ENCODE measurements at places on chromosomes 16 and 17.

GRCh38 chr16:49529411-49530045, 155.9 kb downstream of the C16orf78 start:
- no peak for DNase-seq

- no peak for DNase-seq
Measured at GRCh38 chr17:48244121-48244711, 136.7 kb downstream of the SNX11 start.

- no peak for DNase-seq
Measured at GRCh38 chr16:19698480-19699465, 19.3 kb downstream of the KNOP1 start.

GRCh38 chr16:69182730-69183416, 4.1 kb upstream of the SNTB2 start:
- no peak for DNase-seq

GRCh38 chr16:2815299-2815771, 1.7 kb upstream of the PRSS21 start:
- DNase-seq = no peak

DNA sequence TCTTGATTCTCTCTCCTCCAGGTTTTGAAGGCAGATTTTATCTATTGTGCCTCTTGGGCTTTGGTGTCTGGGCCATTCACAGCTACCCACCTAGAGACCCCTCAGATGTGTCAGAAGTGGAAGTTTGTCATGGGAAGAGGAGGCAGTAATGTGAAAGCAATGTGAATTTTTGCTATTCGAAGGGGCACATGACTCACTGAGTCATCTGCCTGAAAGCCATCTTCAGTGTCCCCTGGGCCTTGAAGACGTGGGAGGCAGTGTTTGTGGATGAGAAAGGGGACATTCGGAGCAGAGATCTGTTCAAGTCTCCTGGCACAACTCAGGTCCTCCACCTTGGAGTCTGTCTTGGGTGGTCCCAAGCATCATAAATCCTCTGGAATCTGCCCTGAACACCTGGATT, 530.2 kb downstream of the NPIPA7 start:
- DNase-seq = no peak

All from GM13977 (cell line).